ENCODE measurements at places on chromosomes 6 and 20.

DNA sequence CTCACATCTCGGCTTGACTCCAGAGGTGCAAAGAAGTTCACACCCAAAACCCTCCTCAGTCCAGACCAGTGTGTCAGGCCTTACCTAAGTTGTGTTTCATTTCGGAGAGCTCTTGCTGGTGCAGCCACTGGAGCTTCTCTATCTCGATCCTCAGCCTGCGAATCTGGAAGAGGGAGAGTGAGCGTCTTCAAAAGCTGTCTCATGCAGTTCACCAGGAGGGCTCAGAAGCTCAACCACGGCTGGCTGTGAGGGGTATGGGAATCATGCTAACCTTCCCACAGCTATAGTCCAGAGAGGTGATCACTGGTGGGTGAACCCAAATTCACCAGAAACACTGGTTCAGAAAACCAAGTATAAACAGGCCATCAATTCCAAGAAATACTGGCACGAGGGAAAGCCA, 129.4 kb downstream of the ZMYND8 start:
- DNase-seq: no peak

DNA sequence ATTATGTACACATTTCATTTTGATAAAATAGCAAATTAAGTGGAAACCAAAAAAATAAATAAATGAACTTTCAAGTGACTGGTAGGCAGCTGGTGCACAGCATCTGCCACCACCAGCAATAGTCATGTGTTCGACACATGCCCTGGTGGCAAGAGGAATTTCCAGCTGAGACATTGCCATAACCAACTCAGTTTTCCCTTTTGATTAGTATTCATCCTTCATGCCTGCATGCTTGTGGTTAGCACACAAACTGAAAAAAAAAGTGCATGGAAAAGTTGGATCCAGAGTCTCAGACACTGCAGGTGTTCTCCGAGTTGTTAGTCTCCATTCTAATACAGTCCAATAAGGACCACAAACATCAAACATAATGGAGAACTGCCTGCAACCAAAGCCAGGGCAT, 156.0 kb upstream of the SOX4 start:
- no peak for DNase-seq

GRCh38 chr6:111553580-111553979, 52.1 kb downstream of the TRAF3IP2 start:
- no peak for DNase-seq

GRCh38 chr20:10314198-10314597, 95.6 kb downstream of the SNAP25 start:
- no peak for DNase-seq

GRCh38 chr20:23228912-23229311, 121.7 kb upstream of the NXT1 start:
- DNase-seq: no peak

GRCh38 chr6:7798751-7799150, 72.9 kb downstream of the BMP6 start:
- DNase-seq: no peak

DNA sequence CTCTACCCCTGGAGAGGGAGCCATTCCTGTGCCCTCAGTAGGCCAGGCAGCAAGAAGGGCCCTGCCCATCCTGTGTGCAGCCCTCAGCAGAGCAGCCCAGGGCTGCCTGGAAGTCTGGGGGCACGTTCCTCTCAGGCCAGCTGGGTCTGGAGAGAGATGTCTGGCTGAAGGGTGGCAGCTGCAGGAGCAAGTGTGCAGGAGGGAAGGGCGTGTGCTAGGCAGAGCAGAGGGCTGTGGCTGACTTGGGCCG, 62.7 kb downstream of the NOL4L start:
- no peak for DNase-seq

GRCh38 chr20:9705722-9706476, 133.0 kb downstream of the PAK5 start:
- DNase-seq: no peak

GRCh38 chr6:141105481-141105880, 1027.2 kb upstream of the GJE1 start:
- no peak for DNase-seq

GRCh38 chr20:7038029-7038428, 270.5 kb downstream of the BMP2 start:
- DNase-seq: no peak

- DNase-seq: no peak
Measured at GRCh38 chr6:54730767-54731630, 115.6 kb upstream of the FAM83B start.

All from stimulated activated CD8-positive, alpha-beta memory T cell treated with anti-CD3 and anti-CD28 coated beads, Interleukin-4, amount 100 ng/mL, for 48 hours (primary cell).